ENCODE measurements at places on chromosomes 12 and 14. TPM values are rescaled to one million over a fixed set of nuclear protein-coding genes. Genes with fewer than 3 reads are reported as not detected.

The CCDC197 gene
- polyA plus RNA-seq: not detected

DNA sequence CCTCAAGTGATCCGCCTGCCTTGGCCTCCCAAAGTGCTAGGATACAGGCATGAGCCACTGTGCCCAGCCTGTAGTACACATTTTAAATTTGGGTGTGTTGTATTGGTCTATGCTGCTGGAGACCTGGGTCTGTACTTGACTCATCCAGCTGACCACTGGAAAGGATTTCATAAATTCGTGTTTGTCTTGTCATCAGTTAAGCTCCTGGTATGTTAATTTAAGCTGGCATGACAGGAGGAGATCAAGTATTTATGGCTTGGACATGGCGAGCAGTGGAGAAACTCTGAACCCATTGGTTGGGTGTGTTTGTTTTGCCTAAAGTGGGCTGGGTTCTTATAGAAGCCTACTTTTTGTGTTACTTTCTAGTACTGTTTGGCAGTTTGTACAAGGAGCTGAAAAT lies 24.2 kb downstream of the YY1 start:
- no peak for DNase-seq

- DNase-seq: no peak
Observed at GRCh38 chr12:15721316-15722115, 67.7 kb downstream of the EPS8 start.

- no peak for DNase-seq
Observed at GRCh38 chr12:18496156-18496555, 234.8 kb downstream of the PIK3C2G start.

DNA sequence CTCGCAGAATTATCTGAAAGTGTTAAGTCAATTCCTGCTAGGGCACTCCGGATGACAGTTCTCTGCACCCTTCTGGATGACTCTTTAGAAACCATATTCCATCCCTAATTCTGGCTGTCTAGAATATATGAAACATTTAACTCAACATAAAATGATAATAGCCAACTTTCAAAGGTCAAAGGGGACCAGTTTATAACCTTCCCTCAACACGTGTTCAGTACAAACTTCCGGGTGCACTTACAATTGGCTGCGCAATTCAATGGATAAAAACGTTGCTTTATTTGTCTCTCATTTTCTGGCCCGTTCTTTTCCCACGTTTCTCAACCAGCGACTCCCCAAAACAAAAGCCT lies 1.3 kb downstream of the SBNO1 start:
- DNase-seq: no peak

All from spleen (tissue), 13 donors.